B cell (primary cell): ENCODE measurements at places on chromosomes 6 and 20.

- H3K4me3 ChIP-seq, result no peak overlapping the region
- no peaks in the 10 kb centered on the region for H3K36me3 ChIP-seq
- H3K27ac ChIP-seq, result no peak overlapping the region
- DNase-seq, result no peak
- H3K4me1 ChIP-seq, result no peaks in the 10 kb centered on the region
Observed at GRCh38 chr6:17831135-17831534, 124.4 kb upstream of the NUP153 start.

- no peak overlapping the region for H3K4me3 ChIP-seq
- H3K27me3 ChIP-seq, result no peaks in the 10 kb centered on the region
- no peaks in the 10 kb centered on the region for H3K36me3 ChIP-seq
- no peak for DNase-seq
- H3K27ac ChIP-seq, result no peak overlapping the region
Observed at GRCh38 chr6:22956029-22956681, 386.8 kb downstream of the HDGFL1 start.

- H3K27ac ChIP-seq, result no peak overlapping the region
- H3K36me3 ChIP-seq, result no peaks in the 10 kb centered on the region
- no peaks in the 10 kb centered on the region for H3K27me3 ChIP-seq
- no peak for DNase-seq
- no peak overlapping the region for H3K4me3 ChIP-seq
Observed at GRCh38 chr6:153170511-153170910, 39.4 kb upstream of the RGS17 start.

DNA sequence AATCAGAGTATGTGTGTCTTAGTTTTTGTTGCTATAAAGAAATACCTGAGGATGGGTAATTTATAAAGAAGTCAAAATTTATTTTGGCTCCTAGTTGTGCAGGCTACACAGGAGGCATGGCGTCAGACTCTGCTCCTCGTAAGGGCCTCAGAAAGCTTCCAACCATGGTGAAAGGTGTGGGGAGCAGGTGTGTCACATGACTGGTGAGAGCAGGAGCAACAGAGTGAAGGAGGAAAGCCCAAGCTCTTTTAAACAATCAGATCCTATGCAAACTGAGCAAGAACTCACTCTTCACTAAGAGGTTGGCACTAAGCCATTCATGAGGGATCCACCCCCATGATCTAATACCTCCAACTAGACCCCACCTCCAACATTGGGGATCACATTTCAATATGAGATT lies 1524.3 kb downstream of the HACE1 start:
- H3K4me3 ChIP-seq, result no peak overlapping the region
- H3K27me3 ChIP-seq, result no peaks in the 10 kb centered on the region
- no peak for DNase-seq
- H3K4me1 ChIP-seq, result no peaks in the 10 kb centered on the region
- H3K36me3 ChIP-seq, result no peaks in the 10 kb centered on the region

DNA sequence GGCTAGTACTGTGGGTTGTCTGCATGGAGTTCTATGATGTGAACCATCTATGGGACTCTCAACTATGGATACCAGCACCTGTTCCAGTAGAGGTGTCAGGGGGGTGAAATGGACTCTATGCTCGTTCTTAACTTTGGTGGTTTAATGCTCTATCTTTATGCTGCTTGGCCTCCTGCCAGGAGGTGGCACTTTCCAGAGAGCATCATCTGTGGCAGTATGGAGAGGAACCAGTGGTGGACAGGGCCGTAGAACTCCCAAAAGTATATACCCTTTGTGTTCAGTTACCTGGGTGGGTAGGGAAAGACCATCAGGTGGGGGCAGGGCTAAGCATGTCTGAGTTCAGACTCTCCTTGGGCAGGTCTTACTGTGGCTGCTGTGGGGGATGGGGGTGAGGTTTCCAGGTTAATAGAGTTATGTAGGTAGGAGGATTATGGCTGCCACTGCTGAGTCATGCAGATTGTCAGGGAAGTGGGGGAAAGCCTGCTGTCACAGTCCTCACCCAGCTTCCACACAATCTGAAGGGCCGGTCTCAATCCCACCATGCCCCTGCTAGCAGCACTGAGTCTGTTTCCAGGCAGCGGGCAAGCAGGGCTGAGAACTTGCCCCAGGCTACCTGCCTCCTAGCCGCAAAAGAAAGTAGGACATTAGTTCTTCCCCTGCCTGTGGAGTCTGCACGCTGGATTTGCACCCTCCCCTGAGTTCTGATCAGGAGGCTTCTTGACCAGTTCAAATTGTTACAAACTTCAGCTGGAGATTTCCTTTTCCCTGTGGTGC lies 284.0 kb downstream of the KCNQ5 start:
- H3K27me3 ChIP-seq, result no peaks in the 10 kb centered on the region
- no peaks in the 10 kb centered on the region for H3K36me3 ChIP-seq
- no peaks in the 10 kb centered on the region for H3K4me1 ChIP-seq
- no peak overlapping the region for H3K27ac ChIP-seq

- no peak overlapping the region for H3K27ac ChIP-seq
- H3K36me3 ChIP-seq, result no peaks in the 10 kb centered on the region
- no peaks in the 10 kb centered on the region for H3K27me3 ChIP-seq
- no peak overlapping the region for H3K4me3 ChIP-seq
- DNase-seq, result no peak
Observed at GRCh38 chr20:61934716-61935530, 130.8 kb downstream of the TAF4 start.

GRCh38 chr20:37994512-37994911 lies 38.7 kb downstream of the TTI1 start:
- H3K27ac ChIP-seq, result no peak overlapping the region
- H3K4me3 ChIP-seq, result no peak overlapping the region
- H3K4me1 ChIP-seq, result peaks cover 18% of the 10 kb centered on the region
- peaks cover 71% of the 10 kb centered on the region for H3K36me3 ChIP-seq
- H3K27me3 ChIP-seq, result no peaks in the 10 kb centered on the region

GRCh38 chr20:25553819-25554296 lies 31.5 kb downstream of the NINL start:
- H3K4me3 ChIP-seq, result no peak overlapping the region
- no peaks in the 10 kb centered on the region for H3K27me3 ChIP-seq
- no peaks in the 10 kb centered on the region for H3K4me1 ChIP-seq
- H3K27ac ChIP-seq, result no peak overlapping the region
- no peak for DNase-seq

- no peaks in the 10 kb centered on the region for H3K36me3 ChIP-seq
- DNase-seq, result no peak
- H3K4me3 ChIP-seq, result no peak overlapping the region
- H3K27me3 ChIP-seq, result no peaks in the 10 kb centered on the region
- no peak overlapping the region for H3K27ac ChIP-seq
Observed at GRCh38 chr6:165662041-165662748, 846 bp downstream of the PDE10A start.

GRCh38 chr20:11338496-11339306 lies 579.0 kb upstream of the BTBD3 start:
- H3K4me3 ChIP-seq, result no peak overlapping the region
- H3K4me1 ChIP-seq, result no peaks in the 10 kb centered on the region
- no peaks in the 10 kb centered on the region for H3K27me3 ChIP-seq
- no peak overlapping the region for H3K27ac ChIP-seq
- DNase-seq, result no peak

- no peaks in the 10 kb centered on the region for H3K4me1 ChIP-seq
- no peak for DNase-seq
- H3K27ac ChIP-seq, result no peak overlapping the region
- no peaks in the 10 kb centered on the region for H3K36me3 ChIP-seq
Observed at GRCh38 chr6:91476000-91476399, 889.1 kb upstream of the MAP3K7 start.

DNA sequence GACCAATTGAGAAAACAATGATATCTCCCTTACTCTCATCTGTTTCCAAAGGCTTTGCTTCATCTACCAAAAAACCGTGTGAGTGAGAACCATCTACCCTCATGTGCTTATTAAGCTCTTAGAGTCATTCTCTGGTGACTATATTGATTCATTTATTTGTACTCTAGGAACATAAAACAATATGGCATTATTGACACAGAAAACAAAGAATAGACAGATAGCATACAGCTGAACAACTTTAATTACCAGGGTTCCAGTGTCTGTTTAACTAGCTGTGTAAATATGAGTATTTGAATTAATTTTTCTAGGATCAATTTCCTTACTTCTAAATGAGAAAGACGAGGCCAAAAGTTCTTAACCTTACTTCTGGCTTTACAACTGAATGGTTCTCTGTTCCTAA lies 31.3 kb upstream of the HEY2 start:
- DNase-seq, result no peak
- H3K27ac ChIP-seq, result no peak overlapping the region
- no peak overlapping the region for H3K4me3 ChIP-seq
- H3K4me1 ChIP-seq, result peaks cover 4% of the 10 kb centered on the region
- H3K27me3 ChIP-seq, result peaks cover 6% of the 10 kb centered on the region

DNA sequence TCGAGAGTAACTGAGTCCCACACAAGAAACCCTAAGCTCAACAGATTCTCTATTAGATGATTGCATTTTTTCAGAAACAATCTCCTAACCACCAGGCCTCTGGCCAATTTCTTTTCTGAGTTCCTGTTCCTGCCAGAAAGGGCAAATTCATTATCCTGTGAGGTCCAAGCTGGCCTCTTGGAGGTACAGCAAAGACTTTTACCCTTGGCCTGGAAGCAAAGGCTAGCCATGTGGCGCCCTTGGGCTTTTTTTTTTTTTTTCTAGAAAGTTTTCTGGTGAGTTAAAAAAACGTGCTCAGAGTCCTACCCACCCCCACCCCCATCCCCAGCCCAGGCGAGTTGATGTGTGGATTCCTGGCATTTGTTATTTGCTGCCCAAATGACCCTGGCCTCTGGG lies 59.0 kb upstream of the EEF1A1 start:
- peak overlapping the region; percentile 91 for H3K27ac ChIP-seq
- no peaks in the 10 kb centered on the region for H3K36me3 ChIP-seq
- no peaks in the 10 kb centered on the region for H3K27me3 ChIP-seq
- no peak for DNase-seq

GRCh38 chr6:7378740-7379139 lies 10.8 kb downstream of the CAGE1 start:
- no peak for DNase-seq
- no peaks in the 10 kb centered on the region for H3K27me3 ChIP-seq
- no peaks in the 10 kb centered on the region for H3K4me1 ChIP-seq
- no peak overlapping the region for H3K27ac ChIP-seq
- no peak overlapping the region for H3K4me3 ChIP-seq

GRCh38 chr6:107344981-107345380 lies 114.4 kb downstream of the PDSS2 start:
- no peaks in the 10 kb centered on the region for H3K27me3 ChIP-seq
- no peaks in the 10 kb centered on the region for H3K36me3 ChIP-seq
- no peak overlapping the region for H3K4me3 ChIP-seq
- H3K4me1 ChIP-seq, result no peaks in the 10 kb centered on the region

- no peak overlapping the region for H3K4me3 ChIP-seq
- H3K27me3 ChIP-seq, result no peaks in the 10 kb centered on the region
- no peaks in the 10 kb centered on the region for H3K36me3 ChIP-seq
- no peak overlapping the region for H3K27ac ChIP-seq
Observed at GRCh38 chr6:105301072-105301503, 101.8 kb downstream of the PREP start.

- H3K4me1 ChIP-seq, result no peaks in the 10 kb centered on the region
- H3K27me3 ChIP-seq, result no peaks in the 10 kb centered on the region
- no peak overlapping the region for H3K27ac ChIP-seq
- H3K36me3 ChIP-seq, result no peaks in the 10 kb centered on the region
Observed at GRCh38 chr6:24451581-24452388, 37.6 kb downstream of the GPLD1 start.

- no peaks in the 10 kb centered on the region for H3K4me1 ChIP-seq
- H3K4me3 ChIP-seq, result no peak overlapping the region
- no peaks in the 10 kb centered on the region for H3K36me3 ChIP-seq
- H3K27ac ChIP-seq, result no peak overlapping the region
- no peaks in the 10 kb centered on the region for H3K27me3 ChIP-seq
Observed at GRCh38 chr20:8803065-8803464, 265.8 kb upstream of the PLCB4 start.

GRCh38 chr6:165718491-165718891 lies 55.5 kb upstream of the PDE10A start:
- no peaks in the 10 kb centered on the region for H3K36me3 ChIP-seq
- no peaks in the 10 kb centered on the region for H3K4me1 ChIP-seq
- DNase-seq, result no peak
- H3K27ac ChIP-seq, result no peak overlapping the region
- no peaks in the 10 kb centered on the region for H3K27me3 ChIP-seq
- no peak overlapping the region for H3K4me3 ChIP-seq

GRCh38 chr6:90080876-90081481 lies 186.7 kb downstream of the GJA10 start:
- peaks cover 61% of the 10 kb centered on the region for H3K4me1 ChIP-seq
- peaks cover 1% of the 10 kb centered on the region for H3K36me3 ChIP-seq
- H3K27ac ChIP-seq, result peak overlapping the region; percentile 52
- no peaks in the 10 kb centered on the region for H3K27me3 ChIP-seq
- H3K4me3 ChIP-seq, result peak overlapping the region; percentile 11

GRCh38 chr6:8006208-8006607 lies 58.0 kb downstream of the BLOC1S5 start:
- no peaks in the 10 kb centered on the region for H3K36me3 ChIP-seq
- H3K4me3 ChIP-seq, result no peak overlapping the region
- peak; percentile 58 for DNase-seq

GRCh38 chr6:151372164-151372563 lies 19.2 kb downstream of the ZBTB2 start:
- peaks cover 27% of the 10 kb centered on the region for H3K4me1 ChIP-seq
- H3K27ac ChIP-seq, result no peak overlapping the region
- no peak overlapping the region for H3K4me3 ChIP-seq
- H3K36me3 ChIP-seq, result peaks cover 39% of the 10 kb centered on the region

GRCh38 chr6:45830441-45831139 lies 185.1 kb downstream of the CLIC5 start:
- peaks cover 32% of the 10 kb centered on the region for H3K4me1 ChIP-seq
- H3K36me3 ChIP-seq, result no peaks in the 10 kb centered on the region
- peak; percentile 71 for DNase-seq
- no peak overlapping the region for H3K27ac ChIP-seq
- peak overlapping the region; percentile 10 for H3K4me3 ChIP-seq
- H3K27me3 ChIP-seq, result peaks cover 3% of the 10 kb centered on the region

GRCh38 chr6:107540465-107540857 lies 50.5 kb downstream of the SOBP start:
- no peak for DNase-seq
- no peaks in the 10 kb centered on the region for H3K4me1 ChIP-seq
- no peaks in the 10 kb centered on the region for H3K27me3 ChIP-seq
- no peak overlapping the region for H3K27ac ChIP-seq
- no peak overlapping the region for H3K4me3 ChIP-seq

DNA sequence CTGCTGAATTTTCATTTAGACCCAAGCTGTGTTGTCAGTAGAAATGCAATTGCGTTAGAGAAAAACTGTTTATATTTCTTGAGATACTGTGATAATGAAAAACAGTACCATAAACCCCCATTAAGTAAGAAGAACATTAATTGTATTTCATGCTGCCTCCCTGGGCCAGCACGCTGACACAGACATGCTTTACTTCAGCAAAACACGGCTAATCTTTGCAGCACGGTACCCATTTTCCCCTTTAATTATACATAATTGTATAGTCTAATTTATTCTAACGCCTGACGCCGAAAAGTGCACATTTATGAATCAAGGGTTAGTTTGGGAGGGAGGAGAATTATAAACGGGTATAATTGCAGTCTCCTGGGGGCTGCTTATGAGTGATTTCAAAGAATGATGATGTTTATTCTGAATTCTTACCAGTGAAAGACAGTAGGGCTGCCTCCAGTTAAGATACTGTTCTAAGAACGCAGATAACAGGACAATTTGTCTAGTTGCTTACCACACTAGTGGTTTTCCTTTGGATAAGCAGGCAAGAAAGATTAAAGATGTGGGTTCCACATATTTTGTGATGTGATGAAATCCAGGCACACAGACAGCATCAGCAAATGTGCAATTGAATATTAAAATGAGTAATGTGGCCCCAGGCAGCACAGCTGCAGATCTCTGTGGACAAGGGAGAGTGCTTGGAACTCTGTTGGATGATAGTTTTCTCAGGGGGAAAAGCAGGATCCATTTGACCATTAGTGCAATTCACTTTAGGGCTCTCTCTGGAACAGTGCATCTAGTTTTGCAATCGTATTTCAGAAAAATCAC lies 4.7 kb upstream of the SULF2 start:
- peaks cover 8% of the 10 kb centered on the region for H3K4me1 ChIP-seq
- no peaks in the 10 kb centered on the region for H3K36me3 ChIP-seq
- no peaks in the 10 kb centered on the region for H3K27me3 ChIP-seq
- DNase-seq, result no peak
